ENCODE measurements at places on chromosomes 1 and 21.
A peak's percentile ranks its signal among the peaks of the same experiment; 100 is the strongest.

DNA sequence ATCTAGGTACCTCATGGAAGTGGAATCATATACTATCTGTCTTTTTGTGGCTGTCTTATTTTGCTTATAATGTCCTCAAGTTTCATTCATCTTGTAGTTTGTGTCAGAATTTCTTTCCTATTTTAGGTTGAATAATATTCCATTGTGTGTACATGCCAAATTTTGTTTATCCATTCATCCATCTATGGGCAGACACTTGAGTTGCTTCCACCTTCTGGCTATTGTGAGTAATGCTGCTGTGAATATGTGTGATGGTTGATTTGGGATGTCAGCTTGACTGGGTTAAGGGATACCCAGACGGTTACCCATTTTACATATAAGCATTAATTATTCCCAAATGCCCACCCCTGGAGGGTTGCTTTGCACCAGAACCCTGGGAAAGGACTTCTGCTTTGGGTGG is 477.5 kb downstream of the PTPRU start:
- DNase-seq = no peak

DNA sequence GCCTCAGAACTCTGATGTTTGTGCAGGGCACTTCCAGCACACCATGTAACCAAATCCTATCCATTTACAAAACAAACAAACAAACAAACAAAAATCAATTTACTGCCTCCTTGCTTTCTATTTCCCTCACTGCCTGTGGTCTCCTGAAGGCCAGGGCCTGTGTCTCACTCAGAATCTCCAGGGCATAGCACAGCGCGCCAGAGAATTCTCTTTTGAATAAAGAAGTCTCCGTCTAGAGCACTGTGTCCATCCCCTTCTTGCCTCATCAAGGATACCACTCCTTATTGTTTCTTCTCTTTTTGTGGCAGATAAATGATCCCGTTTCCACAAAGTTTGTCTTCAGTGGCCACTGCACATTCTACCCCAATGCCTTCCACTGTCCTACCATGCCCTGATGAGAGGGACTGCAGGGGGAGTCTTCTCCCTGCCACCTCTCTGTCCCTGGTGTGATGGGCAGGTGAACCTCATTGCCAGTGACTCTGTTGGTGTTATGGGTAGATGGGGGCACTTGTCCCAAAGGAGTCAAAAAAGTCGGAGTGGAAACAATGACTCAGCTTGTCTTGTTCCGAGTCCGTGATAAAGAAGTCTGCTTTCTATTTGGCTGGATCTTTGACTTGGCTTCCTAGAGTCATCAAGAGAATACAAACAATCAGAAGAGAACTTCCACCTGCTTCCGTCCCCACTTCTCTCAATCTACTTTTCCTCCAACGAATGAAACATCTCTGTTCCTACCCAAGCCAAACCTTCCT is 30.0 kb downstream of the XCL2 start:
- peak; percentile 9 for DNase-seq

- DNase-seq = no peak
These were observed 19.2 kb downstream of the PKP1 start for GRCh38 chr1:201302163-201303152.

DNA sequence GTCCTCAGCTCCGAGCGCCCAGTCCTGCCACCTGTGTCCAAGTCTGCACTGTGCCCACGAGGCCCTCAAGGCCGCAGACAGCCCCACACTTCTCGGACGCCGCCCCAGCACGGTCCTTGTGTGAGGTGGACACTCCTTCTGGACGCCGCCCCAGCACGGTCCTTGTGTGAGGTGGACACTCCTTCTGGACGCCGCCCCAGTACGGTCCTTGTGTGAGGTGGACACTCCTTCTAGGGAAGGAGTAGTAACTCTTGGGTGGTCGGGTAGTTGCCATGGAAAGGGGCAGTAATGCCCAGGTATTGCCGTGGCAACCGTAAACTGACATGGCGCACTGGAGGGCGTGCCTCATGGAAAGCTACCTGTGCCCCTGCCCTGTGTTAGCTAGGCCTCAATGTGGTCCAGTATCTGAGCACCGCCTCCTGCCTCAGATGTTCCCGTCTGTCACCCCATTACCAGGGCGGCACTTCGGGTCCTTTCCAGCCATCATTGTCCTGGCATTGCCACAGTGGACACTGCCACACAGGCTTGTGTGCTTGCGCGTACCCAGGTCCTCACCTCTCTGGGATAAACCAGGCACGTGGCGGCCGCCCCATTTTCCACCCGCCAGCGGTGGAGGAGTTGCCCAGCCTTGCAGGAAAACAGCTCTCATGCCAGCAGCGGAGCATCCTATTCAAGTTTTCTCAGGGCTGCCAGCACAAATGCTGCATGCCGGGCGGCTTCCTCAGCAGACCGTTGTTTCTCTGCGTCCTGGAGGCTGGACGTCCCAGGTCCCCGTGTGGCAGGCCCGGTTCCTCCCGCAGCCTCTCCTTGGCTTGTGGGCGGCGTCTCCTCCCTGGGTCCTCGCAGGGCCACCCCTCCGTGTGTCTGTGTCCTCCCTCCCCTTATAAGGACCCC is 40.8 kb upstream of the POFUT2 start:
- DNase-seq = no peak

- DNase-seq = no peak
These were observed 250.9 kb upstream of the FMN2 start for GRCh38 chr1:239840790-239841189.

- no peak for DNase-seq
These were observed 39.2 kb downstream of the RAP1GAP start for GRCh38 chr1:21629971-21630370.

- no peak for DNase-seq
These were observed 27.5 kb downstream of the DLGAP3 start for GRCh38 chr1:34901919-34902318.

DNA sequence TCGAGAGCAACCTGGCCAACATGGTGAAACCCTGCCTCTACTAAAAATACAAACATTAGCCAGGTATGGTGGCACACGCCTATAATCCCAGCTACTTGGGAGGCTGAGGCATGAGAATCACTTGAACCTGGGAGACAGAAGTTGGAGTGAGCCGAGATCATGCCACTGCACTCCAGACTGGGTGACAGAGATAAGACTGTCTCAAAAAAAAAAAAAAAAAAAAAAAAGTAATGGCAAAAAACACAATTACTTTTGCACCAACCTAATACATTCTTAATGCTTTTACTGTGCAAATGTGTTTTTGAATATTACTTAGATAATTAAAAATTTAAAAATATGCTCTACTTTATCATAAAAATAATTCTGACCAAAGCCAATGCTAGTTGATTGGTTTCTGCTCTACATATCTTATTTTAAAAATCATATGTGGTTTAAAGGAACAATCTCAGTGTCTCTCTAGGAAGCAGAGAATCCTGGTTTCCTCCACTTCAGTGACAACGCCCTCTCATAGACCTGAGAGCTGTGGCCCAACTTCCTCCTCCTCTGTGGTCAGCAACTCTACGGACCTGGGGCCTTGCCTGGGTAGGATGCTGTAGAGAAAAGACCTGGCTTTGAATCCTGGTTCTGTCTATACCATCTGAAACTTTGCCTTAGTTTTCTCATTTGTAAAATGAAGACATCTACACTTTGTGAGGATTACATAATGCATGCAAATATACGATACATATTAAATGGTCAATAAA is 64.7 kb downstream of the TGFBR3 start:
- DNase-seq = peak; percentile 16

DNA sequence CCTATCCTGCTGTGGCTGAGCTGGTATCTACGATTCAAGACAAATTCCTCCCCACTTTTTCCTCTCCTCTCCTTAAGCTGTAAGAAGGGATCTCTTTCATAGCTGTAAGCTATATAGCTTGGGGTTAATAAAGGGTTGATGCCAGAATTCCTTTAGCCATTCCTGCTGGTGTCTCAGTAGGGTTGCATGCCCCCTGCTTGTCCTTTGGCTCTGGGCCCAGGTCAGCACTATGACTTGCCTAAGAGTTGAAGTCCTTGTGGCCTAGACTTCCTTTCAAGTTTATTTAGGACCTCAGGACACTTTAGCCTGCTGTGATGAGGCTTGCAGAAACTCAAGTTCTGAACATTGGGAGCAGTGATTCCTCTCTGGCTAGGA is 270.0 kb downstream of the AMY1C start:
- DNase-seq = no peak

- DNase-seq = no peak
These were observed 8.6 kb downstream of the SLC2A1 start for GRCh38 chr1:42950116-42950481.

GRCh38 chr1:158283965-158284364 is 5.8 kb upstream of the CD1C start:
- DNase-seq = no peak

- no peak for DNase-seq
These were observed 49.9 kb downstream of the DNTTIP2 start for GRCh38 chr1:93829061-93829460.
